Neuronal stem cell (in vitro differentiated cells): ENCODE measurements at places on chromosomes 11 and 22.

- no peak for DNase-seq
Measured at GRCh38 chr22:48941033-48941902, 886.4 kb downstream of the BRD1 start.

DNA sequence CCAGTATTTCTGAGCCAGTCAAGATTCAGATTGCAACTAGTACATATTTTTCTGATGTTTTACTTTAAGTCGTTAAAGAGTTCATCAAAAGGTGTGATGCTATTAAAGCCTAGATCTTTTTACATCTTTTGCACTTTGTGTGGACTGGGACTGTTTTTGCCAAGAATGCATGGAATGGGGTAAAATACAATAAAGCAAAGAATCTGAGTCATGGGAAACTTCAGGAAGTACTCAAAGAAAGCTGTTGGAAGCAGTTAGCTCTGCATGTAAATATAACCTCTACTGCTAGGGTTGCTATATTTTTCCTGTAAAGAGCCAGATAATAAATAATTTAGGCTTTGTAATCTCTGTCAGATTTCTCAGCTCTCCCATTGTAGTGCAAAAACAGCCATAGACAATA lies 20.9 kb downstream of the ATXN10 start:
- peak; percentile 9 for DNase-seq

DNA sequence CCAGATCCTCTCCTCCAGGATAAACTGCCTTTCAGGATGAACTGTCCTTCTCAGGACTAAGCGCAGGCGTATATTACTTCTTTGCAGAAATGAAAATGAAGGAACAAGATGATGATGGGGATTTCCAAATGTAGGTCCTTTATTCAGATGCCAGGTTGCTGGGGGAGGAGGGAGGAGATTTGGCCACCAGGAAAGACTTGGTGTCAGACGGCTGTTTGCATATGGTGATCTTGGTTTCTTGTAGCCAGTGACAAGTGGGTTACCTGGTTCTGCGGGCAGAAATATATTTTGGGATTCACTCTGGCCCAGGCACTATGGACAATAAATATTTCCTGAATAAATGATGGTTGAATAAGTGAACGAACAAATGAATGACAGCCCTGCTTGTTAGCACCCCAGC lies 243.4 kb downstream of the MIAT start:
- DNase-seq: no peak

DNA sequence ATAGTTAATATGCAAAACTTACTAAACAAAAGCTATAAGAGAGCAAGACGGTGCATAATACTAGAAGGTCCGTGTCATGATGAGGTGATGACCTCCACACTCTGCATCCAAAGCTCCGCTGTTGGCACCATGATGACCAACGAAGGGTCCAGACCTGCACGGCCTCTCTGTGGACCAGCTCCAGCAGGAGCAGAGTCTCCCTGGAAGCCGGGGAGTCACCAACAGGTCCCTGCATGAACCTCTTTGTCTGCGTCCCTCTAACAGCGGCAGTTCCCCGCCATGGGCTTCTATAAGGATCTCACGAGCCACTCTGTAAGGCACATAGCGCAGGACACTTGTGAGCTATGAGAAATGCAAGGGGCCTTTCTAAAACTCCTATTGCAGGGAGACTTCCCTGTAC lies 517.3 kb downstream of the BRD1 start:
- DNase-seq: no peak

- no peak for DNase-seq
Measured at GRCh38 chr11:107413352-107413751, 44.3 kb downstream of the CWF19L2 start.

- no peak for DNase-seq
Measured at GRCh38 chr11:3206156-3206921, 12.3 kb downstream of the MRGPRG start.

GRCh38 chr11:8531312-8531711 lies 62.7 kb downstream of the STK33 start:
- DNase-seq: no peak

GRCh38 chr11:61880454-61880853 lies 10.9 kb downstream of the FADS3 start:
- DNase-seq: no peak

DNA sequence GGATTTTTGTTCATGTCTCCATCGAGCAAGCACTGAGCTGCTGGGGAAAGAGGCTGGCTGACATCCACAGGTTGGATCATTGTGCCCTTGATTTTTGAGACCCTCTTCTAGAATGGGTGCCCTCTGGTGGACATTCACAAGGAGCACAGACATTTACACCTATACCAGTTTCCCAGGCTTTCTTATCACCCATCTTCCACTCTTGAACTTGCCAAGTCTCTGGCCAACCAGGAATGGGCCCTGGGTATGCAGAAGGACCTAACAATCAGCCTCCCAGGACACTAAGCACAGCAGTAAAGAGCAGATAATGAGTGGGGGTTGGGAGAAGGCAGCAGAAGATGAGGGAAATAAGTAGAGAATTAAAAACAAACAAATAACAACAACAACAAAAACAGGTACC lies 5.7 kb upstream of the INTS4 start:
- no peak for DNase-seq

GRCh38 chr11:910044-910588 lies 494 bp downstream of the CHID1 start:
- no peak for DNase-seq

DNA sequence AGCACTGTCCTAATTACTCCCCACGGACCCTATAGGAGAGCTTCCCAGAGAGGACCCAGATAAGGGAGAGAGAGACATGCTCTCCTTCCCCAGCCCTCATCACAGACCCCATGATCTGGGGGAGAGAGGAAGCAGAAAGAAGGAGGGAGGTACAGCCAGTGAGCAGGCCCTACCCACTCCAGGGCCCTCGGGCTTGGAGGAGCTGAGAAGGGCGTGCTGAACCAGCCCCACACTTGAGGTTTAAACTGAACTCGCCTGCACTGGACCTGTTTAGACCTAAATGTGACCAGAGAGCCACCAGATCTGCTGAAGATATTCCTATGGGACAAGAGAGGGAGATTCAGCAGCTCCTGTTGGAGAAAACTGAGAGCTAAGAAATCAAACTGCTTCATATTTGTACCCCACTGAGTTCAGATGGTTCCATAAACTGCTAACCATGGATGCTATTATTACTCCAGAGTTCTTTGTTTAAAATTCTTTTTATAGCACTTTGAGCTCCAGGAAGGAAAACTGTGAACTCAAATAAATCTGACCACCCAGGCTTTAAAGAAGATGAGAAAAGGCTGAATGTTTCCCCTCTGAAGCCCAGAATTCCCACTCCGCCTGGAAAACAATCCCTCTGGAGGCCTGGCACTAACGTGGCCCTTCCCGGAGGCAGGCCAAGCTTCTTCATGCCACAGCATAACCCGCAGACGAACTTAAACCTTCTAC lies 67.2 kb downstream of the EFCAB6 start:
- DNase-seq: no peak

DNA sequence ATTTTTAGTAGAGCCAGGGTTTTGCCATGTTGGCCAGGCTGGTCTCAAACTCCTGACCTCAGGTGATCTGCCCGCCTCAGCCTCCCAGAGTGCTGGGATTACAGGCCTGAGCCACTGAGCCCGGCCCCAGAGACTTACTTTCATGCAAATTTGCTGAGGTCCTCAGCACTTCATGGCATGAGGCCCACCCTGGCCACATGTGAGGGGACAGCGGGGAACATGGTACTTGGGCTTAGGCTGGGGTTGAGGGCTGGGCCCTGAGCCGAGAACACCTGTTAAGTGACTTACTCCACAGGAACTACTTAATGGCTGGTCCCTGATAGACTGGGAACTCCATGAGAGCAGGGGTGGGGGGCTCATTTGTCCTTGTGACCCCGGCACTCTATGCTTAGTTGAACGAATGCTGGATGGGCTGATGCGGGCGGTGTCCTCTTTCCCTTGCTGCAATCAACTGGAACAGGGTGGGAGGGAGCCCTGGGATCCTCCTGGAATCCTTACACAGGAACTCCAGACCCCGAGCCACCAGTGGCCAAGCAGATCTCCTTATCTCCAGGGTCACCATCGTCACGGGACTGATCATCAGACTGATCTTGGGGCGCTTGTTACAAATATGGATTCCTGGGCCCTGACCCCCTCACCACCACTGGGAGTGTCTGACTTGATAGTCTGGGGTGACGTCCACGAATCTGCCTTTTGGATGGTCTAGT lies 1.0 kb downstream of the VSIG10L2 start:
- no peak for DNase-seq

DNA sequence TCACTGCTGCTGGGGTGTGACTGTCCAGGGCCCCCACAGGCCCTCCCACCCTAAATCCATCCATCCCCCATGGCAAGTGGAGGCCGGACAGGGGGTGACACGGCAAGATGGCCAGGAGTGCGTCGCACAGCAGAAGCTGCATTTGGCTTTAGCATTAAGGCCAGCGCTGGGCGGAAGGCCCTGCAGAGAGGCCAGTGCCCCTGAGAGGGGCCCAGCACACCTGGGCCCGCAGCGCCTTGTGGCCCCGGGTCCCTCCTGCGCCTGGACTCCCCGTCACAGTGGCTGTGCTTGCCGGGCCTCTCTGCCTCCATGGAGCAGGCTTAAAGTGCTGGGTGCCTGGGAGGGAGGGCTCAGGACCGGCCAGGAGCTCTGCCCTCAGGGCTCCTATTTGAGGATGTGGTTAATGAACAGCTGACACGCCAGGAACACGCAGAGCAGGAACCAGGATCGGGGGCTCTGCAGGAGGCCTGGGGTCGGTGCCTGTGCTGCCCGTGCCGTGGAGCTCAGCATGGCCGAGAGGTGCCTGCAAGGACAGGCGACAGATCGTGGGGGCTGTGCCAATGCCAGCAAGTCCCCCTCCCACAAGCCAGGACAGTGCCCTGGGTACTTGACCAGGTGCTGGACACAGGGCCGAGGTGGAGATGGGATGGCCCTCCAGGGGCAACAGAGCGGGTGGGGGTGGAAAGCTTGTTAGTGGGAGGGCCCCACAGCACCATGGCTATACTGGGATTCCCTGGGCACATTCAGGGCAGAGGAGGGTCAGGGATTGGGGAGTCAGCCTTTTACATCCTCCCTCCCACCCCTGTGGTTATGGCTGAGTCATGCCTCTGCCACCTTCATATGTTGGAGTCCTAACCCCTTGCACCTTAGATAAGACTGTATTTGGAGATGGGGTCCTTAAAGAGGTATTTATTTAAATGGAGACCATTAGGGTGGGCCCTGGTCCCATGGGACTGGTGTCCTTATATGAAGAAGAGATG lies 30.9 kb upstream of the CARS1 start:
- no peak for DNase-seq

GRCh38 chr22:39724857-39725256 lies 154.3 kb downstream of the CACNA1I start:
- DNase-seq: no peak

GRCh38 chr11:114310095-114310494 lies 13.9 kb downstream of the NNMT start:
- DNase-seq: no peak

- DNase-seq: no peak
Measured at GRCh38 chr11:128361451-128362020, 225.8 kb downstream of the ETS1 start.

- peak; percentile 59 for DNase-seq
Measured at GRCh38 chr11:78715639-78716311, 141.1 kb upstream of the NARS2 start.

GRCh38 chr22:44584256-44584902 lies 86.3 kb upstream of the RTL6 start:
- DNase-seq: no peak

DNA sequence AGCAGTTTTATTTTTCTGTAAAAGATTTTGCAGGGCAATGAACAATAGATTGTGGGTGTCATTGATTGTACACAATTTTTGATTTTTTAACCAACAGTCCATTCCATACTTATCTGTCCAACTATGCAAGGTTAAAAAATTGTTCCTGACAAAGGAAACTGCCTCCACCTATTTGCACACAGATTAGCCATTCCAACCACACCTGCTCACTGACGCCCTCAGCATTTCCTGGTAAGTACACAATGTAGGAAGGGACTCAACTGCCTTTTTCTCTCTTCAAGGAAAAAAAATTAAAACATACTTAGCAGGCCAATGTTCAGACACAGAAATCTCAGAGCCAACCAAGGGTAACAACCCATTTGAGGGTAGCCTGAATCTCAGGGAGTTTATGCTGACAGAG lies 4.3 kb upstream of the FUT4 start:
- no peak for DNase-seq

GRCh38 chr22:39622881-39623367 lies 52.4 kb downstream of the CACNA1I start:
- peak; percentile 45 for DNase-seq

- no peak for DNase-seq
Measured at GRCh38 chr22:17402293-17402692, 33.0 kb downstream of the CECR2 start.

GRCh38 chr11:108253176-108253575 lies 30.3 kb downstream of the ATM start:
- DNase-seq: no peak

DNA sequence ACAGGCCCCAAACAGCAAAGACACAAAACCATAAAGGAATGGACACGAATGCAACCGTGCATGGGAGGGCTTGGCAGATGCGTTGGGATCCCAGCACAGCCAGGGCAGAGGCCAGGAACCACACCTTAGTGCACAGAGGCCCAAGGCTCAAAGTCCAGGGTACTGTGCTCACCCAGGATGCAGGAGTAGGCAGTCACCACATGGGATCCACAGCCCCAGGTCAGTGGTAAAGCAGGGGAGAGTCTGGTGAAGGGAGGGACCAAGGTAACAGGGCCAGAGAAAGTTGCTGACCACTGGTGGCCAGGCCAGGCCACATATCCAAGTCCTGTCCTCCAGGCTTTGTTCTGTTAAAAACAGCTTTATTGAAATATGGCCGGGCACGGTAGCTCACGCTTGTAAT lies 6.5 kb upstream of the CERK start:
- DNase-seq: no peak

GRCh38 chr22:36741968-36742367 lies 34.0 kb downstream of the IFT27 start:
- DNase-seq: no peak

DNA sequence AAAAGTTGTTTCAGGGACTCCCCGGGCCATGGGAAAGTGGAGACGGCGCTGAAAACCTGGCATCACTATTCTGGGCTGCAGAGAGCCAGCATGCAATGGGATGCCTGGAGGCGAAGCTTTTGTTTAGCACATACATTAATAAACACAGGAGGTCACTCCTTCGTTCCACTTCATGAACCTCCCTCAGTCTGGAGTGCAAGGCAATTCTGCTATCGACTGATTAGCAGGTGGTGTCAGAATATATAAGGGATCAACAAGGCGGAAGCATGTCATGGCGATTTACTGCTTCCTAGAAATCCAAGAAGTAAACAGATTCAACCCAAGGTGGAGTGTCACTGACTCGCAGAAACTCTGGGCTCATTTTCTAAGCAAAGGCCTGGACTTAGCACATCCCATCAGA lies 45.4 kb upstream of the MN1 start:
- DNase-seq: no peak

GRCh38 chr11:61862714-61863547 lies 28.4 kb downstream of the FADS3 start:
- DNase-seq: no peak

DNA sequence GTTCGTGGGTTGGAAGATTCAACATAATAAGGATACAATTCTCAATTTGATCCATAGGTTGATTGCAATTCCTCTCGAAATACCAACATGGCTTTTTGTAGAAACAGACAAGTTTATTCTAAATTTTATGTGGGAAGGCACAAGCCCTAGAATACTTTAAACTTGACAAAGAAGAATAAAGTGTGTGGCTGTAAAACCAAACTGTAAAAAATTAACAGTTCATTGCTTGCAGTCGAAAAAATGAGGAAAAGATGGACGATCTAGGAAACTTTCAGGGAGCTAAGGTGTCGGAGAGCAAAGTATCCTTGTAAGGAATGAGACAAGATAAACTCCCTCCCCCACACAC lies 1.0 kb upstream of the GLB1L3 start:
- DNase-seq: no peak
